ENCODE measurements at places on chromosomes 7 and 10.
A peak's percentile ranks its signal among the peaks of the same experiment; 100 is the strongest.

DNA sequence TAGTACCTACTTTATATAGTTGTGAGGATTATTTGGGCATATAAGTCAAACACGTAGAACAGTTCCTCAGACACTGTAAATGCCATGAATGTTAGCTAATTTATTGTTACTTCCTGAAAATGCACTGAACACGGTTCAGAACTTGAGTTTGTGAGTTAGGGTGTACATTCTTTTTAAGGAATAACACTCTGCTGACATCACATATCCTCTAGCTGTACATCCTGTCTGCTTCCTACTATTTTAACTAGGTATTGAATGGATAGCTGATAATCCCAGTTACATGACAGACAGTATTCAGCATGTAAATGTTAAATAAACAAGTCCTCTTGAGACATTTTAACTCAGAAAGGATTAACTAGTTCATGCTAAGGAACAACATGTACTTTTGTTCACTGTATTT, 16.0 kb downstream of the SAMD8 start:
- DNase-seq, result no peak

DNA sequence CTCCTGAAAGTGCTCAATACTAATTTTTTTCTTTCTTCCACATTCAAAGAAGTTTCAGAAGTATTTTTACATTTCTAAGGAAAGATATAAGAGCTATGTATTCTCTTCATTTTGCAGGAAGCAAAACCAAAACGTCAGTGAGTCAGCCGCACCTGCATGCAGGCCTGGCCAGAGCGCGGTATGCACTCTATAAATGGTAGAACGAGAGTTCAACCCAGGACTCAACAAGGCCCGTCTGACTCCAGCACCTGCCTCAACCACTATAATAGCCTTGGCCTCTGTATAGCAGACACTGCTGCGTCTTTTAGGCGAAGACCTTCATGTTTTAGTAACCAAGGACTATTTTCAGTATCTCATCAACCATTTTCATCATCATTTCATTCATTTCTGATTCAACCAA, 113.2 kb downstream of the KMT2E start:
- no peak for DNase-seq

DNA sequence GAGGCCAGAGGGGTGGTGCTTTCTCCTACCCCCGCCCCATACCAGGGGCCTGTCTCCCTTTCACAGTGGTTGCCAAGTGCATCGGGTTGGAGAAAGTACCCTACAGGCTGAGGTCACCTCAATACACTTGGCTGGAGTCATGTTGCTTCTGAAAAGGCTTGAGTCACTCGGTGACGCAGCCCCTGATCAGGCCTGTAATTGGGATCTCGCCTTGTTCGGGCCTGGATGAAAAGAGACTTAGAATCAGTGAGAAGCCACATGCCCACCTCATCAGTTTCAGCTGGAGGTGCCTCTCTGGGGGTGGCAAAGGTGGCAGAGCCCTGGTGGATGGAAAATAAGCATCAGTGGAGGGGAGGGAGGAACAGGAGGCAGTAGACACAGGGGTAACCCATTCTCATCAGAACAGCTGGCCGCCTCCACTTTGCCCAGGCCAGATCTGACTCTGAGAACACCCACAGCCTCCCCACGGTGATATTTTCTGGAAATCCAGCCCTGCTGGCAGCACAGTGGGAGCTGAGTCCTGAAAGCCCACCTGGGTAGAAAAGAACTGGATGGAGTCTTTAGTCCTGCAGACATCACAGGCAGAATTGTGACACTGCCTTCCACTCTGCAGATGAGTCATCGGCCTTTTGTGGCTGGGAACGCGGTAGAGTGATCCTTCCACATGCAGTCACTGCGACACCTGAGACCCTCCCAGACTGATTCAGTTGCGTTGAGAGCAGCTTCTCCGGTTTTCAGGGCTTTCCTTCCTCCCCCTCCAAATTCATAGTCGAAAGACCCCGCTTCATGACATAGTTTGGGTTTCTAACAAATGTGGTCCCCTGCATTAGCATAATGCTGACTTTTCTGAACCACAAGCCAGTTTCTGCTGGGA, 108.0 kb downstream of the GRK5 start:
- peak; percentile 91 for DNase-seq

DNA sequence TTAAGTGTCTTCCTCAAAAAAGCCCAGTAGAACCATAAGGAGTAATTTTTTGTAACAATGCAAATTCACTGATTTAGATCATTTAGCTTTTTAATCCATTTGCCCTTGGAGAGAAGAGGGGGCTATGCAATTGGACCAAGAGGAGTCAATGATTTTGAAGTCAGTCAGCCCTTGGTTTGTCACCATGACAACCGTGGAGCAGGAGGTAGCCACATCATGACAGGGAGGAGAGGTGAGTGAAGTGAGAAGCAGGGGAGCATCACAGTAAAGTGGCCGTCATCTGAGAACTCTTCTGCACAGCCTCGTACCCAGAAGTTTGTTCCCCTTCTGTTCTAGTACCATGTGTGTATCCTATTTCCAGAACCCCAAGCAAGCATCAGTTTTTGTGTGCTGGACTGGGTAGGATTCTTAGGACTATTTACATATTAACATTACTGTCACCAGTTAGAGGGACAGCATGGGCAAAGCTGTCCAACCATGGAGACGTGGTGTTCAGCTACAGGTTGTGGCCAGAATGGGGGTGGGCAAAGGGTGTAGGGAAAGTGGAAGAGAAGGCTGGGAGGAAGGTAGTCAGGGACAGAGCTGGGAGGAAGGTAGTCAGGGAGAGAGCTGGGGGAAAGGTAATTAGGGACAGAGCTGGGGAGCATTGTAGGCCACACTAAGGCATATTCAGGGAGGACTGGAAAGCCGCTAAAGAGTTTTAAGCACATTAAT, 13.1 kb downstream of the UBE3C start:
- no peak for DNase-seq

DNA sequence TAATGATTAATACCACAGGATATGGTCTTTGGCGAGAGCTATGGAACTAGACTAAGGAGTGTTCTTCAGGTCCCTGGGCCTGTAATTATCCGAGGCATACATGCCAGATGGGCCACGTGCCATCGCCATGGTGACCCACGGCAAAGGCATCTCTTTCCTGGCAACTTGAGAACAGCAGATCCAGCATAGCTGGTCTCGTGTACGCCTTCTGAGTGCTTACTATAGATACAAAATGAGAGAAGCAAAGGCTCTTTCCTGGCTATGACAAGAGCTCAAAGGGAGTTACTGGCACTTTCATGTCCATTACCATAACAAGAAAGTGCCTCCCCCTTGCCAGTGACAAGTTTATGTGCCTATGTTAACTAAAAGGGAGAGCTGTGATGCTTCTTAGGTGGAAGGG, 26.0 kb upstream of the GLI3 start:
- DNase-seq, result no peak

DNA sequence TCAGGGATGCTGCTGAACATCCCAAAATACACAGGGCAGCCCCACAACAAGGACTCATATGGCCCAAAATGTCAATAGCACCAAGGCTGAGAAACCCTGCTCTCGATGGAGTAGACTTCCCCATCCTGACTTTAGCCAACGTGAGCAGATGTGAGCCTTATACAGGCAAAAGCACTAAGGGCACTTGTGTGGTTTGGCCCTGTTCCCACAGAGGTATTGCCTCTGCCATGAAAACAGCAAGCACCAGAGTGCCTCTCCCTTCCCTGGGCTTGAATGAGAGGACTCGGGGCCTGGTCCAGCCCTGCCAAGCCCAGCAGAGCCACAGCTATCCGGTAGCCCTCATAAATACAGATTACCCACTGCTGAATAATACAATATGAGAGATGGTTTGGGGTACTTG, 47.5 kb downstream of the ACSM6 start:
- DNase-seq, result no peak

- DNase-seq, result no peak
Observed at GRCh38 chr10:94108200-94108599, 114.5 kb downstream of the PLCE1 start.

DNA sequence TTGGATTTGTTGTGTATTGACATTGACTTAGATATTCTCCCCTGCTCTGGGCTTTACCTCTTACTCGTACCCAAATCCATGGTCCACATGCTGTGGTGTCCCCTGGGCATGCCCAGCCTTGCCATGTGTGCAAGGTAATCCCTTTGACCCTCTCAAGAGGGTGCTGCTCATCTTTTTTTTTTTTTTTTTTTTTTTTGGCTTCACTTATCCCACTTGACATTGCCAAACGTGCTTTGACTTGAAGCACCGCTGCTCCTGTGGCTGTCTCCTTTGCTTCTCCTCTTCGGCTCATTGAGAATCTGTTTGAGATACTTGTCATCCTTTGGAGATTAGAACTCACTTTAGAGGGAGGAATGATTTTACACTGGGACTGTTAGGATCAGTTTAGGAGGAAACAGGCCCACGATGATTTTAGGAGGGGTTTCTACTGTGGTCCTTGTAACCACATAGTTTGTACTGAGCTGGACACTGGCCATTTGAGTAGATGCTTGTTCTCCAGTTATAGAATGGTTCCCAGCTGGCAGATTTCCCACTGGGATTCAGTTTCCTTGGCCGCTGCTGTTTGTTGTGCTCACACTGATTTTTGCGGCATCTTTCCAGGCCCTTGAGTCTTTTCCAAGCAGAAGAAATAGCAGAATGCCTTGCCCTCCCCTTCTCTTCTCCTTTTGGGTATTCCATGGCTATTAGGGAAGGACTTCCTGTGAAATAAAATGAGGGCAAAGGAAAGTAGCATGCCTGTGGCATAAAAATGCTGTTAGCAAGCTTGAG, 184.8 kb downstream of the AUTS2 start:
- DNase-seq, result no peak

- DNase-seq, result no peak
Observed at GRCh38 chr10:34816085-34816496, 995 bp upstream of the PARD3 start.

DNA sequence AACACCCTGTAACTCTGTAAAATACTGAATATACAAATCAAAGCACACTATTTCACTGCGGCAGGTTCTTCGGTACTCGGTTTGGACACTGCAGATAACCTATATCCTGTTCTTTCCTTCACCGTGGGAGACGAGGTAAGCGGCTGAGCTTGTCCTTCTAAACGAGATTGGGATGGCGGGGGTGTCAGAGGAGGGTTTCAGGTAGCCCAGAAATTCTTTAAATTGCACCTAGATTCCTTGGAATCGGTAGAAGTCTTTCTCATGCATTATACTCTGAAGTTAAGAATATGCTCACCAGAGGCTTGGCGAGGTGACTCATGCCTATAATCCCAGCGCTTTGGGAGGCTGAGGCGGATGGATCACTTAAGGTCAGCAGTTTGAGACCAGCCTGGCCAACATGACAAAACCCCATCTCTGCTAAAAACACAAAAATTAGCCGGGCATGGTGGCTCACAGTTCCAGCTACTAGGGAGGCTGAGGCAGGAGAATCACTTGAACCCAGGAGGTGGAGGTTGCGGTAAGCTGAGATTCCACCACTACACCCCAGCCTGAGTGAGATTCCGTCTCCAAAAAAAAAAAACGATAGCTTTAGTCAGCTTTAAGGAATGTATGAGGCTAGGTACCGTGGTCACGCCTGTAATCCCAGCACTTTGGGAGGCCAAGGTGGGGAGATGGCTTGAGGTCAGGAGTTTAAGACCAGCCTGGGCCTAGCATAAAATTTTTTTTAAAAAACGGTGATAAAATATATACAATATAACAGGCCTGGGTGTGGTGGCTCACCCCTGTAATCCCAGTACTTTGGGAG, 10.1 kb upstream of the LAT2 start:
- peak; percentile 78 for DNase-seq

GRCh38 chr10:46079831-46080585, 33.9 kb upstream of the MSMB start:
- no peak for DNase-seq

DNA sequence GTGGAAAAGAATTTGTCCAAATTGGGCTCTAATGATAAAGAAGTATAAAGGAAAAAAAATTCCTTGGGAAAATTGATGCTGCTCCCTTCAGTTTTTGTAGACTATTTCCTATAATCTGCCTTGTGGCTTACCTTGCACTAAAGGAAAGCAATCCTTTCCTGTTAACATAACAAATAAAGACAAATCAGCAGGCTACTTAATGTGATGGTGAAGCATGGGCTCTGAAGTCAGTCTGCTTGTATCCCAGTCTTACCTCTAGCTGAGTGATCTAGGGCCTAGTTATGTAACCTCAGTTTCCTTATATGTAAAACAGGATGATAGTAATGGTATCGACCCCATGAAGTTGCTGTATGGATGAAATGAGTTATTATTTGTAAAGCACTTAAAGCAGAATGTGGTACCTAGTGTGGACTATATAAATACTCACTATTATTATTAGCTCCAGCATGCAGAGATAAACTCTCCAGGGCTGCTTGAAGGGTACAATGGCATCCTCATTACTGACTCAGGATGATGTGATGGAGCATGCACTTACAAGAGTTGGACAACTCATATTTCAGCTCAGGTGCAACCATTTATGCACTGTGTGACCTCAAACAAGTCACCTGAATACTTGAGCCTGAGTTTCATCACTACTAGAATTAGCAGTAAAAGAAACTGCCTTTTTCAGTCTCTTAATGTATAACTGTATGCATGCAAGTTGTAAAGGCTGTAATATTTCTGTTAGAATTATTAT, 156.1 kb downstream of the DKK1 start:
- no peak for DNase-seq

DNA sequence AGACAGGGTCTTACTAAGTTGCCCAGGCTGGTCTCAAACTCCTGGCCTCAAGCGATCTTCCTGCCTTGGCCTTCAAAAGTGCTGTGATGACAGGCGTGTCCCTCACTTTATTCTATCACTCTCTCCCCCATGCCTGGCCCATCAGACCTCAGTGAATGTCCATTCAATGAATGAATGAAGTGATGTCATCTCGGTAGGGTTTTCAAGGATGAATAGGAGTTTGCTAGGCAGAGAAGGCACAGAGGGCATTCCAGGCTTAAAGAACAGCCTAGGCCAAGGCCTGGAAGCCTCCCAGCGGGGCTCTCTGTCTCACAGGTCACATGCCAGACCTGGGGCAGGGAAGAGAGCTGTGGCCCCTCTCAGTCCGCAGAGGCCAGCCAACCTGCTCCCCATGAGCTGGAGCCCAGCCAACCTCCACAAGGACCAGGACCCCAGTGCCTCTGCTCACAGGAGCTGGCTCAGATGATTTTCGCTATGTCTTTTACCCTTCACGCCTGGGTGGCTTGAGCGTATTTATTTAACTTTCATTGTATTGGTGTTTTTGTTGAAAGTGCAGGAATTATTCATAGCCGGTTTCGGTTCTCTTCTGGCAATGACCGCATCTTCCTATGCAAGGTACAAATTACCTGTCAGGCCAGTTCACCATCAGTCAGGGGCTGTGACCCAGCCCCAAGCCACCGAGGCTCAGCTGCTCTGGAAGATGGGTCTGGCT, 11.8 kb upstream of the TNRC18 start:
- no peak for DNase-seq

DNA sequence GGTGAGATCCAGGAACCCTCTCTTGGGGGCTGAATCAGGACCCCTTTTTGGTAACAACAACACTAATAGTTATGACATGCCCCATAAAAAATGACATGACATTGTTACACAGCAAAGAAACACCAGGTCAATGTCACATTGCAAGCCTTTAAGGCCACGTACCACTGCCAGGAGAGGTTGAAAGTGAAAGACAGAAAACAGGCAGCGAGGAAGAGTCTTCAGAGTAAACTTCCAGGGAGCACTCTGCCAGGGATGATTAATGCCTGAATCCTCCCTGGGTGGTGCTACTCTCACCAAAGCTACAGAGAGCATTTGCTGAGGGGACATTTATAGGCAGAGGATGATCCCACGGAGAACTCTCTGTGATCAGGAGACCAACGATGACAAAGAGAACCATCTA, 551.6 kb downstream of the CALN1 start:
- no peak for DNase-seq

Data from HCT116 (cell line).